T-helper 9 cell (primary cell): ENCODE measurements at places on chromosomes 1 and 21.

- DNase-seq = no peak
Observed at GRCh38 chr1:113983826-113984225, 4.6 kb downstream of the OLFML3 start.

GRCh38 chr1:64073705-64074104 is 129.7 kb upstream of the UBE2U start:
- DNase-seq = no peak

DNA sequence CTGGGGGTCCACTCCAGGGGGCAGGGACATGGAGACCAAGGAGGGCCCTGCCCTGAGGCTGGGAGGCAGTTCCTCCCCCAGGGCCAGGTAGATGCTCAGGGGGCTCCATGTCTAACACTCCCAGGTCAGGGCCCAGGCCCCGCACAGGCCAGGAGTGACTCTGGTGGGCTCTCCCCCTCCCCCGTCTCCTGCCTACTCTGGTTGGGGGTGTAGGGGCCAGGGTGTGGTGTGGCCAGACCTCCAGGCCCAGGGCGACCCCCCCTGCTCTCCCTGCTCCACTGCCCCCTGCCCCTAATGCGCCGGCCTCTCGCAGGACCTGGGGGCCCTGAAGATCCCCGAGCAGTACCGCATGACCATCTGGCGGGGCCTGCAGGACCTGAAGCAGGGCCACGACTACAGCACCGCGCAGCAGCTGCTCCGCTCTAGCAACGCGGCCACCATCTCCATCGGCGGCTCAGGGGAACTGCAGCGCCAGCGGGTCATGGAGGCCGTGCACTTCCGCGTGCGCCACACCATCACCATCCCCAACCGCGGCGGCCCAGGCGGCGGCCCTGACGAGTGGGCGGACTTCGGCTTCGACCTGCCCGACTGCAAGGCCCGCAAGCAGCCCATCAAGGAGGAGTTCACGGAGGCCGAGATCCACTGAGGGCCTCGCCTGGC is 19.7 kb upstream of the CCDC27 start:
- no peak for DNase-seq

DNA sequence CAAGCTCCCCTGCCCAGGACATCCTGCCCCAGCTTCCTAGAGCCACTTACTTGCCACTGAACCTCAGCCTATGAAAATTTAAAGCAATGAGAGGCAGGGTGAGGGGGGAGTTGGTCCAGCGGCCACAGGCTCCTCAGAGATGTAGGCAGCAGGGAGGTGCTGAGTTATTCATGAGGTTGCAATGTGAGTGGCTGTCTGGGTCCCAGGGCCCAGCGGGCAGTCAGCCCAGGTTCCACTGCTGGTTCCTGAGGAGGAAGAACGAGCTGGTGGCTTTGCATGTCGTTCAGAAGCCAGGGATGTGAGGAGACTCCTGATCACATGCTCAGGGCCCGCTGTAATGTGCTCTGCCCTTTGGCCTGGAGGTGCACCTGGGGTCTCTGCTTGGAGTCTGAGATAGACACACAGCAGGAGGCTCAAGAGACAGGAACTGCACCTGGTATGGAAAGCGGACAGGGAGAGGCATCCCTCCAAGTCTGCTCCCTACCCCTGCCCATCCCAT is at the start of gene KNCN:
Gene KNCN (minus strand): TSS at position 51 of the 499 bp plus-strand sequence. CDS start 432 bp downstream, outside the sequence.
- DNase-seq = no peak

DNA sequence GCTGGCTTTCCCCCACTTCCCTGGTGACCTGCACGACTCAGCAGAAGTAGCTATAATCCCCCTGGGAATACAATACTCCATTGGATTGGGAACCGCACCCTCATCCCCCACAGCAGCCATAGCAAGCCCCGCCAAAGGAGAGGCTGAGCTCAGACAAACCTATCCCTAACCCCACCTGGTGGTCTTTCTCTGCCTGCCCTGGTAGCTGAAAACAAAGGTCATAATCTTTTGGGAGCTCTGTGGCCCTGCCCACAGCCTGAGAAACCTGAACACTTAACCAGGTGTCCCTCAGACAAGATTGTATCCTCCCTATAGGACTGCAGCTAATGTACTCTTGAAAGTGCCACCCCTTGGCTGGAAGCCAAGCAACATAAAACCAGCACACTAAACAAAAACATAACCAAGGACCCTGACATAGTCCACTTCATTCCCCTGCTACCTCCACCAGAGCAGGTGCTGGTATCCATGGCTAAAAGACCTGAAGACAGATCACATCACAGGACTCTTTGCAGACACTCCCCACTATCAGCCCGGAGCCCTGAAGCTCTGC is 71.6 kb upstream of the RUNX1 start:
- DNase-seq = no peak

- no peak for DNase-seq
Observed at GRCh38 chr1:939511-940106, 15.9 kb downstream of the SAMD11 start.

DNA sequence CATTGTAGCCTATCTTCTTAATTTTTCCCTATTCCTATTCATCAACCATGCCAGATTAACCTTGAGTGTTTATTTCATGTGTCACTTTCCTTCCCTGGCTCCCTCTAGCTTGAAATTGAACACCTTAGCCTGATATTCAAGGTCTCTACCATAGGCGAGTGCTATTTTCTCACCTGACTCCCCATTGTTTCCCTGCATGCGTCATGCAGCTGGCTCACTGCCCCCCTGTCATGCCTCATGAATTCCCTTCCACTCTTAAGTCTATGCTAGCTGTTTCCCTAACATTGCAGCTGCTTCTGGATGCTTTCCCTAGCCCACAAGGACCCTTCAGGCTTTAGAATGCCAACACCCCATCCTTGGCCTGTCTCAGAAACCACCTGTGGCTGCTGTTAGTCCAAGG is 56.7 kb upstream of the CD1D start:
- no peak for DNase-seq

DNA sequence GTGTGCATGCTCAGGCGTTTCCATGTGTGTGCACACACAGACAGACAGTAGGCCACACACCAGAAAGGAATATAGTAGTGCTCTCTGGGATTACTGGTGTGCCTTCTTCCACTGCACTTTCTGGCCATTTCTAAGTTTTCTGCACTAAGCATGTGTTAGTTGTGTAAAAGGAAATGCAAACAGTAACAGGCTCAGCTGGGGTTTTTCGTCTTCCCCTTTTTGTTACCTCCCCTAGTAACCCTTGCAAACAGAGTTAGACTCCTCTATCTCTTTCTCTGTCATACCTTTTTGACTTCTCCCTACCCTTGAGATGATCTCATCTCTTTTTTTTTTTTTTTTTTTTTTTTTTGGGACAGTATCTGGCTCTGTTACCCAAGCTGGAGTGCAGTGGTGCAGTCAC is 196.3 kb downstream of the SDCCAG8 start:
- DNase-seq = no peak

DNA sequence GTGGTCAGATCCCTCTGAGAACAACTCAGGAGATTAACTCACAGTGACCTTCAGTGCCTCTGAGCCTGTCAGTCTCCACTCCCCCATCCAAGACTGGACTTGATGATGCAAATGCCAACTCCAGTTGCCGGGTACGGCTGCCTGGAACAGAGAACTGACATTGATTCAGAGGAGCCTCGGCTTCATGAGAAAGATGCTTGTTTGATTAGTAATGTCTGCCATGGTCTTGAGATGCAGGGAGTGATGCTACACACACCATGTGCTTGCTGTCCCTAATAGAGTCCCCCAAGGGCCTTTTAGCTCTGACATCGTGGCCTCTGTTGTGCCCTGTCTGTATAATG is 51.8 kb upstream of the LRP8 start:
- no peak for DNase-seq

- no peak for DNase-seq
Observed at GRCh38 chr1:179663810-179664209, 72.2 kb downstream of the TDRD5 start.

- DNase-seq = peak; percentile 87
Observed at GRCh38 chr1:9490605-9491339, 48.5 kb upstream of the SLC25A33 start.

GRCh38 chr21:43905726-43906455 is 40.9 kb downstream of the AGPAT3 start:
- DNase-seq = no peak

- no peak for DNase-seq
Observed at GRCh38 chr1:155079210-155079486, 511 bp downstream of the EFNA3 start.

DNA sequence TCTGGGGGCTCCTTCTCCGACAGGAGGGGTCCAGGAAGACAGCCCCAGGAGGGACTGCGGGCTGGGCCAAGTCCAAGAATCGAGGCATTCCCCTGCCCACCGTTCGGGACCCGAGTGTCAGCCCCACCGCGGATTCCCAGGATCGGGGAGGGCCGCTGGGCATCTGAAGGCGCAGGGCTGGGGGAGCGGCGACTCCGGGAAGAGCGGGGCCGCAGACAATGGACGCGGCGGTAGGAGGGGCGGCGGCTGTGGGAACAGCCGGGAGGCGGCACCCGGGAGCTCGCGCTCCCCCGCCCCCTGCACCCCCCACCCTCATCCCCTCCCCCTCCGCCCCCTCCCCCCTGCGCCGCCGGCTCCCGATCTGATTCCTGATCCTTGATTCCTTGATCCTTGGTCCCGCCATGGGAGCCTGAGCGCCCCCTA is at the start of gene VANGL2:
Gene VANGL2 (plus strand): TSS at position 342 of the 423 bp plus-strand sequence. CDS start 15,274 bp downstream, outside the sequence.
- DNase-seq = peak; percentile 27

DNA sequence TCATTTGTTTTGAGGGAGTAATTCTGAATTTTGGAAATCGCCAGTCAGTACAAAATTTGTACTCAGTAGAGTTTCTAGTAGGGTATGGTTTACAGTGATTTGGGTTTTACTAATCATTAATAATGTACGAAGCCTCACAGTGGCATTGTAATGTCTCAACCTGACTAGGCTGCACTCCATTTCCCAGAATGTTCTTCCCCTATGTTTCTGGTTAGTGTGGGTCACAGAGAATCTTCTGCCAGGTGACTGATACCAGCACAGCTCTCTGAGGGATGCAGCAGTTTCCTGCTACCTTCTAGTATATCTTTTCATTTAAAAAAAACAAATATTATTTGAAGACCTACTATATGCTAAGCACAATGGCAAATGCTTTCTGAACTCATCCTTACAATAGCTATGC is 112.9 kb downstream of the PTPN14 start:
- no peak for DNase-seq

GRCh38 chr1:154407198-154408091 is 2.3 kb downstream of the IL6R start:
- no peak for DNase-seq

- DNase-seq = no peak
Observed at GRCh38 chr1:150557813-150558212, 8.6 kb downstream of the ADAMTSL4 start.

DNA sequence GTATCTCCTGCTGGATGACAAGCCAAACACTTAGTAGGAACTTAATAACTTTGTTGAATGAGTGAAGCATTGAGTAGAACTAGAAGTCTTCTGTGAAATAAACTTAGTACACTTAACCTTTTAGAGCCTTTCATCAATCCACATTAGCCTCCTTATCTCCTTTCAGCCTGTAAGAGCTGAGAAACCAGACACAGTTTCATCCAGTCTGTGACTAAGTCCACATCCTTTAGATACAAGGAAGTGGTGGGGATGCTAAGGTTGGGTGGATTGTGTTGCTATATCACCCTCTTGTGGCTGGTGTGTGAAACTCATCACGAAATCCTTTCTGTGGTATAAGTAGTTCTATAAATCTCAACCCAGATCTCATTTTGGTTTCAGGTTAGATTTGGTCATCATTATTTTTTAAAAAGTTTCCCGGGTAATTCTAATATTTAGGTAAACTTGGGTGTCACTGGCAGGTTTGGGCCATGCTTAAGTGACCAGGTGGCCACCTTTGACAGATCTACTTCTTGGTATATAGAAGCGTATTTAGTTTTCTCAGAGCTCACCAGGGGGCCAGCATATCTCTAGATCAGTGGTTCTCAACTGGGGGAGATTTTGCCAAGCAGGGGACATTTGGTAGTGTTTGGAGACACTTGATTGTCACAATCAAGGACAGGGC is 27.8 kb upstream of the CD84 start:
- peak; percentile 25 for DNase-seq

GRCh38 chr1:225917536-225917935 is 6.5 kb downstream of the PYCR2 start:
- no peak for DNase-seq

DNA sequence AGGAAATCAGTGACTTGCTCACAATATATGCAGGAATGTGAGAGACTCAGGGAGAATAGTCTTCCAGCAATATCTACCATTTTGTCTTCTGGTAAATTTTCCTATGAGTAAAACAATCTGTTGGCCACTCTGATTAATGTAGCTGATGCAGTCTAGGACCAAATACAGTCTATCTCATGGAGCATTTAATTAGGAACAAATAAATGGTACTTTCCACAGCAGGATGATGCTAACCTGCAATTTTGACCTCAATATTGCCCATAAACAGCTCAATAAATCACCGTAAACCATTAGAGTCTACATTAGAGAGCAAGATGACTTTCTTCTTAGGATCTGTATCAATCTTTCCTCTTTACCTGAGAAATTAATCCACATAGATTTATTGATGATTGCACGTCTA is 567.7 kb upstream of the B3GALT2 start:
- no peak for DNase-seq

DNA sequence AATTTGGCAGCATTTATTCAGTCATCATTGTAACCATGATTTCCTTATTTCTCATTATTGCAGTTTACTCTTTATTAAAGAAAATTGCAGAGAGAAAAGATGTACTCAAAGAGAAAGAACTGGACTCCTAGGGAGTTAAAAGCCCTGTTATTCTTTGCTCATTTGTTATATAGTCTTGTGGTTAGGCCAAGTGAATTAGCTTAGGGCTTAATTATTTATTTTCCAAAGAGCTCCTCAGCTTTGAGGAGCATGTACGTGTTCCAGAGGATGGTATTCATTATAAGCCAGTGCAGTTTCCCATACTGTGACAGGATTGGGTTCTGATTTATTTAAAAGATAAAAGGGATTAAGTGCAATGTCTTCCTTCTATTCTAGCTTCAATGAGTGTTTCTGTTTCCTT is 86.4 kb downstream of the GPR161 start:
- no peak for DNase-seq

GRCh38 chr1:115829023-115829674 is 11.8 kb downstream of the NHLH2 start:
- no peak for DNase-seq

DNA sequence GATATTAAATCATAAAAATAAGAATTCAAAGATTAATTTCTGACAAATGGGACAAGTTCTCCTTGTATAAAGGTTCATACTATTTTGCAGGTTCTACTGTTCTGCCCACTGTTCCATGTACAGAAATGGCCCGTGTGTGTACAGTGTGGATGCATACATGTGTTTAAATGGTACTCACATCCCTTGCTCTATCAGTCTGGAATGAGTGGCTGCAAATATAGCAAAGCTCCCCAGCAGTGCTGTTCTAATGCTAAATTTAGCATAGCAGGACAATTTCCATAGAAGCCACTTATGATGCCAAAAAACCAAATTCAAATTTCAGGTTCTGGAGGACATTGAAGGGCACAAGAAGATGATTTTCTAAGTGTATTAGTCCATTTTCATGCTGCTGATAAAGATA is 9.4 kb upstream of the SEC16B start:
- no peak for DNase-seq
